NCI-H1092 (cell line): ENCODE measurements at places on chromosomes 16 and 17.

DNA sequence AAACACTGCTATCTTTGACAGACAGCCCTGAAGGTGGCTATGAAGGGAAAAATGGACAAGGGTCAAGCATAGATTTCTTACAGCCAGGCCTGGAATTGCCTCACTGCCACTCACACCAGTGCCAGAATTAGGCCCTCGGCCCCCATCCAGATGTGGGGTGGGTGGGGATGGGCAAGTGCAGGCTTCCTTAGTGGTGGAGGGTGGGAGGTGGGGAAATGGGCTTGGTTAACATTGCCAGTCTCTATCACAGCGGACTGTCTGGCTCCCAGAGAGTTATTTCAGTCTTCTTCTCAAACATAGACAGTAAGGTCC is 24.9 kb downstream of the B9D1 start:
- no peak for DNase-seq

DNA sequence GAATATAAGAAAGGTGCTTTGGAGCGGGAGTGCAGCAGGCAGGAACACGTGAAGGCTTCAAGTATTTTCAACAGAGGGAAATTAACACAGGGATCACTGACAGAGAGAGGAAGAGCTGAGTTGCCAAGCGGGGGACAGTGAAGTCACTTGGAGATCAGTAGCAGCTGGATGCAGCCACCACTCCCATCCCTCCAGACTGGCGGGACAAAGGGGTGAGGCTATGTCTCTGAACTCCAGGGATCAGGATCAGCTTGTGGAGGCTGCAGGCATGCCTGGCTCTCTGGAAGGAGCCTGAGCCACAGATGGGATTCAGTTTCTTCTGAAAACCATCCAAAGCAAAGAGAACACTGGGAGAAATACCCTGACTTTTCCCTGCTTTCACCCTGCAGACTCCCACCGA is 113.7 kb upstream of the IRX3 start:
- no peak for DNase-seq

DNA sequence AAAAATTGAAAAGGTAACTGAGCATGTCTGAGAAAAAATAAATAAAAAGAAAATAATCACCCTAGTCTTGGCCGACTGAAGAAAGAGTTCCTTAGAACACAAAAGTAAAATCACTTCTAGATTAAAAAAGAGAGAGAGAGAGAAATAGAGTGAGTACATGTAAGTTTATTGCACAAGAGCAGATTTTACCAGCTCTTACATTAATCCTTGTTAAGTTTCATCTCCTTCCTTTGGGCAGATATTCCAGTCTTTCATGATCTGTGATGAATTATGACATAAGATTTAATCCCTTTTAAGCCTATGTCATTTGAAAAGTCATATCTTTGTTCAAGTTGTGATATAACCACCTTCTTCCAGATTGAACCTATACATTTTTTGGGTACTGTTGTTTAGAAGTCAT is 54.8 kb downstream of the NFAT5 start:
- DNase-seq, result no peak

GRCh38 chr17:65584604-65585521 is 23.4 kb upstream of the AXIN2 start:
- no peak for DNase-seq

- DNase-seq, result peak; percentile 53
Measured at GRCh38 chr17:73474370-73474988, 162.7 kb upstream of the CDC42EP4 start.

- no peak for DNase-seq
Measured at GRCh38 chr16:88599092-88599733, 29.0 kb downstream of the ZC3H18 start.

GRCh38 chr16:11627822-11628457 is 40.3 kb upstream of the SNN start:
- no peak for DNase-seq

- no peak for DNase-seq
Measured at GRCh38 chr16:65406933-65407332, 285.1 kb upstream of the CDH11 start.

- DNase-seq, result no peak
Measured at GRCh38 chr17:78414178-78415162, 36.0 kb downstream of the PGS1 start.

- DNase-seq, result no peak
Measured at GRCh38 chr17:31585280-31585630, 193.8 kb downstream of the RAB11FIP4 start.

GRCh38 chr17:80931421-80932265 is 60.0 kb upstream of the CHMP6 start:
- DNase-seq, result no peak

DNA sequence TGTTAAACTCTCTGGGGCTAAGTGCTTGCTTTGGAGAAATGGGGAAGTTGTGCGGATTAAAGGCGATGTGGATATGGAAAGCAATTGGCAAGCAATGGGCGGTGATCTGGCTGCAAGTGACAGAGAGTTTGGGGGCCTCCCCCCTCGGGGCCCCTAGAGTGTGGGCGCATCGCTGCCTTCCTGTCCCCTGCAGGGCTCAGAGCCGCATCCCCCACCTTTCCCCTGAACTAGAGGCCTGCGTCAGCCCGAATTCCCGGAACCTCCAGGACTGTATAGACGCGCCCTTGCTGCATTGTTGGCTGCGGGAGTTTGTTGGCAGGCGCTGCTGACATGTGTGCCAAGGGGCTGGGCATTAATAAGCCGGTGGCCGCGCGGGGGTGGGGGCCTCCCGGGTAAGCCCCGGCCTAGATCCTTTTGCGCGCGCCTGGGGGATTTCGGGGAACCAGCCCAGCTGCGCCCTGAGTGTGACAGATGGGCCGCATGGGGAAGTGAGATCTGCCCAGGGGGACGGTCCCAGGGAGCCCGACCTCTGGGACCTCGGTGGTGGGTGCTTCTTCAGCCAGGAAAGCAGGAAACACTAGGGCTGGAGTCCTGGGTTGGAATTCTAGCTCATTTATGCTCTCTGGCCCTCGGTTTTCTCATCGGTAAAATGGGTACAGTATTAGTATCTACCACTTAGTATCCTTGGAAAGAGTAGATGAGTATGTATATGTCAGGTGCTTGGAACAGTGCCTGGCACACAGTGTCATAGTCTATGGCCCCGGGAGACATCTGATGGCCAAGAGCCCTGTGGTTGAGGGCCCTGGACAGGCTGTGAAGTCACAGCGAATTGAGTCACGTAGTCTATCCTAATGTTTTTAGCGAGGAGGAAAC is 1.0 kb downstream of the EEF2K start:
- peak; percentile 46 for DNase-seq

GRCh38 chr16:28304214-28304613 is 11.9 kb downstream of the SBK1 start:
- no peak for DNase-seq

GRCh38 chr17:48751733-48752398 is 23.3 kb upstream of the HOXB13 start:
- DNase-seq, result no peak
